Midbrain (tissue), 1 donor: ENCODE measurements at places on chromosomes 5 and 9.

GRCh38 chr9:136048560-136049411, 46.3 kb downstream of the NACC2 start:
- DNase-seq: no peak

DNA sequence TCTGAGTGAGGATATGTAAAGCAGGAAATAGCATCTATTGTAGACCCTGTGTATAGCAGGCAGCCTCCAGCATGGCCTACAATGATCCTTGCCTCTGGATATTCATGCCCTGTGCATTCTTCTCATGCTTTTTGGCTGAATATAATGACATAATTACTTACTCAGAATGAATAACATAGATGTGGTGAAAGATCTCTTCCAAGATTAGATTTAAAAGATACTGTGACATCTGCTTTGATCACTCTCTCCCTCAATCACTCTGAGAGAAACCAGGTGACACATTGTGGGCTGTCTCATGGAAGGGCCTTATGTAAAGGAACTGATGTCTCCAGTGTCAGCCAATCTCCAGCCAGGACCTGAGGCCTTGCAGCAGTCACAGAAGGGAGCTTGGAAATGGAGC, 376.7 kb downstream of the DNAH5 start:
- DNase-seq: no peak

DNA sequence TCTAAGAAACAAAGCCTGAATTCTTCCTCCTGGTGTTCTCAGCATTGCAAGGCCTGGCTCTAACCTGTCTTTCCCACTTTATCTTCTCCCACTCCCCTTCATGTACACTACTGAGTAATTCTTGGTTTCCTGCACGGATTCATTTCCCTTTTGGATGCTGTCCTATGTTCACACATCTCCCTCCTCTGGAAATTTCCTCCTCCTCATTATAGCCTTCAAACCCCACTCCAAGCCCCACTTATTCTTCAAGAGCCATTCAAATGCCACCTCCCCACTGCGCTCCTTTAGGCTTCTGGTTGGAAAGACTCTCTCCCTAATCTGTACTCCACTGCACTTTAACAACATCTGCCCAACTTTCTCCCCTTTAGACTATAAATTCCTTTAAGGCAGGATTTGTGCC, 28.2 kb upstream of the C5orf63 start:
- no peak for DNase-seq

- no peak for DNase-seq
Measured at GRCh38 chr5:9670371-9670770, 40.2 kb upstream of the TAS2R1 start.

- no peak for DNase-seq
Measured at GRCh38 chr9:13282998-13283397, 3.5 kb upstream of the MPDZ start.

GRCh38 chr5:110590187-110590586, 136.3 kb downstream of the TMEM232 start:
- no peak for DNase-seq

DNA sequence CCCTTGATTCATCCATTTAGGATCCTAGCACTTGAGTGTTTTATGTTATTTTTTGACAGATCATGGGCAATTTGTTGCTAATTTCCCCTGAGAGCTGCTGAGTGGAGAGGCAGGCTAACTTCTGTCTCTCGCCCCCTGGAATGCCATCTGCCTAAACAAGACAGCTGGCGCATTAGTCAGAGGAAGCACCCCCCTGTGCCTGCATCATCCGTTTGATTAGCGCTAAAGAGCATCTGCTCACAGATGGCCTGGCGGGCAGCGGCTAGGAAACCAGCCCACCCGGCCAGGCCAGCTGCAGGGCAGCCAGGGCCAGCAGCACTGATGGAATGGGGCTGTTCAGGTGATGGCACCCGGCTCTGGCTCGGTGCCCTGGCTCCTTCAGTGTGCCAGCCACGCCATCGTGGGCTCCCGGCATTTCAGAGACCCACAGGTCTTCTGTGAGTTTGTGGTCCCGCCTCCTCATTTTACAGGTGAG, 22.9 kb upstream of the ASS1 start:
- no peak for DNase-seq

GRCh38 chr9:116081435-116082115, 72.0 kb upstream of the PAPPA start:
- no peak for DNase-seq

GRCh38 chr5:34695275-34696027, 39.3 kb downstream of the RAI14 start:
- no peak for DNase-seq

DNA sequence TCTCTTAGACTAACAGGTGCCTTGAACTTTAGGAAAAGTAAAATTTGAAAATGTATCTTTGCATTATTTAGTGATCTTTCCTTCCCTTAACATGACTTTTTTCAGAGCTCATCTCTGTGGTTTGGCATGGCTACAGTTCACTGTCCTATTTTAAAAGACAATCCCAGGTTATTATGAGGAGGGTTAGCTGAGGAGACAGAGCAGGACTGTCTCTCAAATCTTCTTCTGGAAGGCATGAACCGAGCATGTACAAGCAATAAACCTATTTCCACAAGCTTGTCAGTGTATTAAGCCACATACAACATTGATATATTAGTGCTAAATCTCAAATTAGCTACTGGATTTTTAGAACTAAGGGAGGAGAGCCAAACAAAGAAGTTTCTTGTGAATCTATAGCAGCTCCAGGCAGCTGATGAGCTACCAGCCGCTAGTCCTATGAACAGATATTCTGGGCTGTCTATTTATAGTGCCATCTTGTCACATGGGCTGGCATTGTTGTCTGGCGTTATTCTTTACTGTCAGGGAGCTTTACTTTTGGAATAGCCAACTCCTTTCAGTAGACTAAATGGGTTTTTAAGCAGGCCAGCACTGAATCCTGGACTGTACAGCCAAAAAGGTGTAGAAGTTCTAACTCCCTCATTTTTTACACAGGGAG, 171.2 kb upstream of the ACTBL2 start:
- DNase-seq: peak; percentile 64

DNA sequence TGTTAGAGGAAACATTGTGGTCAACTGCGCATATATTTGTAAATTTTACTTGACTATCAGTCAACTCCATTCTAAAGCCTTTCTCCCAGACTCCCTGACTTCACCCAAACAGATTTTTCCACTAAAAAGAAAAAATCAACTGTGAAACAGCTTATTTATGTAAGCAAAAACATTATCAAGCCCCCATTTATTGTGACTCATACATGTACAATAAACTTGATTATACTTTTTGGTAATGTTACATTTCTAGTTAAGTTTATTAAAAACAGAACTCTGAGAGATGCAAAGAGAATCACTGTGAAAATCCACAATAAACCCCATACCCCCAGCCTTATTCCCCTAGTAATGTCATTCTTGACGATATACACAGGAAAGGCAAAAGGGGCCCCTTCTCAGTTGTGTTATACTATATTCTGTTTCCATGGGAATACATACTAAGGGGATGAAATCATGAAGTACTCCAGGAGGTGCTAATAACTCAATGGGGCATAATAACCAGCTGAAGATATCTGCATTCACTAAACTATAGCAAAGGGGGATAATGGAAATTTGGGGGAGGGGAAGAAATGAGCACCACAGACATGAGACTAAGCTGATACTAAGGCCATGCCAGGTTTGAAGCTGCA, 616.0 kb downstream of the ACTL7B start:
- DNase-seq: no peak

- no peak for DNase-seq
Measured at GRCh38 chr5:6786786-6787495, 73.7 kb downstream of the TENT4A start.

DNA sequence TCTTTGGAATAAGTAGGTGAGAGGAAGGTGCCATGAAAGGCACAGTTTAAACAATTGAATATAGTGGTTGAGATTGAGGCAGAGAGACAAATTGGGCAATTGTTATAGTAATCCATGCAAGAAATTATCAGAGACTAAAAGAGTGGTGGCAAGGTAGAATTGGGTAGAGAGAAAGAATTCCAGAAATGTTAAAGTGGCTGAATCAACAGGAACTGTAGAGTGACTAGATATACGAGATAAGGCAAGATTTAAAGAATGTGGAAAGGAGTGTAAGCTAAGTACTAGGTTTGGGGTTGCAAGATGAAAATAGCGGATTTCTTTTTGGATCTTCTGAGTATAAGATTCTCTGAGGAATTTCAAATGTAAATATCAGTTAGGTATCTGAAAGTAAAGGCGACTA, 285.2 kb downstream of the DMRTA1 start:
- DNase-seq: no peak

DNA sequence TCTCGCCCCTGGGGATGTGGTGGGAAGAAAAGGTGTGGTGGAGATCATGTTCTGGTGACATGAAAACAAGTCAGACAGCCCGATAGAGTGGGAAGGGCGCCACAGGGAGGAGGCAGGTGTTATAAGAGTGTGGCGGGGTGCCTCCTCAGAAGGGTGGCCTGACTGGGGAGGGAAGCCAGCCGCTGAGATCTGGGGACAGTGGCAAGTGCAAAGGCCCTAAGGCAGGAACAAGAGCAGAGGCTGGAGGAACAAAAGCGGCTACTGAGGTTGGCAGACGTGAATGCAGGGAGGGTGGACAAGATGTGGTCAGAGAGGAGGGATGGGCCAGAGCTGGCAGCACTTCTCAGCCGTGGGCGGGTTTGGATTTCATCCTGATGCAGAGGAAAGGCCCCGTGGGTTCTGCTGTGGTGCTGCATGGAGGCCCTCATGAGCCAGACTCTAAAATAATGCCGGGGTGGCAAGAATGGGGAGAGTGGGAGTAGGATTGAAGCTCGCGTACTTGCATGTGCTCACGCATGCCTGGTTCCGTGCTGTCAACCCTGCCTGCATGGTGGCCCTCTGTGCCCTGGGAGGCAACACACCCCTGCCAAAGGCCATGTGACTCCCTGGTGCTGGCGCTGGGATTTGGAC, 89.2 kb downstream of the MVB12B start:
- no peak for DNase-seq

DNA sequence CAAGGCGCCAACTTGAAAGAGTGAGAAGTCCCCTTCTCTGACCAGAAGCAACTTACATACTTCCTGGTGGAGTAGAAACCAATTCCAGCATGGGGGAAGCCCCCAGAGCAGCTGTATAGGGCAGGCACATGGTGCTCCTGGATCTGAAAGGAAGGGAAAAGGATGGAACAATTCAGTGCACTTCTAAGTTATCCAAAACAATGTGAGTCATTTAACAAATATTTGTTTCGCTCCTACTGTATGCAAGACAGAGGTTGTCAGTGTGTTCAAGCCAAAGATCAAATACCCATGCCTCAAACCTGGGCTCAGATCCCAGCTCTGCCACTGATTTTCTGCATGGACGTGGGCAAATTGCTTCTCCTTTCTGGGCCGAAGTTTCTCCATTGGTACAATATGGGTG, 67.1 kb downstream of the LHX2 start:
- no peak for DNase-seq

DNA sequence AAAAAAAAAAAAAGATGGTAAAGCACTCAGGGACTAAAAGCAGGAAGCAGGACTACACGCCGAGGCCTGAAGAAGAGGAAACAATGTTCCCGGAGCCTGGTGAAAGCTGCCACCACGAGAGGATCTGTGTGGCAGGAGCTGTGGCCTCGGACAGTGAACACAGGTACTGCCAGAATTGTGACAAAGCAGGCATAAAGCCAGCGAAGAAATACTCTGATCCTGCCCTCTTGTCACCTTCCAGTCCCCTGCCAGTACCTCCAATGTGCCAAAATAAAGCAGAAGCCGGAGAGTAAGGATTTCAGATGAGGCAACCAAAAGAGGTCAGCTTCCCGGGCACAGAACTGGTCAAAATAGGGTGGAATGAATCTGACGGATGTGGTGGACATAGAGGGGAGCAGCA, 211.5 kb upstream of the TARS1 start:
- no peak for DNase-seq

DNA sequence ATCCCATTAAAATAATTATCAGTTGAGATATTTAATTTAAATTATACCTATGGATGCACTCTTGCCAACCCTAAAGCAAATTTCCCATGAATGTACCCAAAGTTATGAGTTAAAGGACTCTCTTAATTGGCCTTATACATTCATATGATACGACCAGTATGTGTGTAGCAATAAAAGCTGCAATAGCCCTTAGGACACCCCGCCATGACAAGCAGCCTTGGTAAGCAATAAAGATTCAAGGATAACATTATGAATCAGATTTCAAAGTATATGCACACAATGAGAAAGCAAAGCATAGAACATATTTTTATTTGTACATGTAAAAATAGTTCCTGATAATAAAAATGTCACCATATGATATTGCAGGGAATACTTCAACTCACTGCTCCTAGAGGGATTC, 1699.3 kb upstream of the CDH9 start:
- DNase-seq: no peak
